ENCODE measurements at places on chromosomes 16 and 17. TPM values are rescaled to one million over a fixed set of nuclear protein-coding genes. Genes with fewer than 3 reads are reported as not detected.

DNA sequence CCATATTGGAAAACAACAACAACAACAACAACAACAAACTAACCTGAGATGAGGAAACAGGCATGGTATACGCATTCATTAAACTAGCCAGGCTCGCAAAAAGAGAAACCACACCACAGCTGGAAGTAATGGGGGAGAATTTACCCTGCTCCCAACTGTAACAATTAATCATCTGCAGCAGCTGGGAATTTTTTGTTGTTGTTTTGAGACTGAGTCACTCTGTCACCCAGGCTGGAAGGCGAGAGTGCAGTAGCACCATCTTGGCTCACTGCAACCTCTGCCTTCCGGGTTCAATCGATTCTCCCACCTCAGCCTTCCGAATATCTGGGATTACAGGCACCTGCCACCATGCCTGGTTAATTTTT is 16.3 kb downstream of the PRPSAP1 start:
- no peak for DNase-seq

The ARL6IP1 gene
- 388 TPM for total RNA-seq

DNA sequence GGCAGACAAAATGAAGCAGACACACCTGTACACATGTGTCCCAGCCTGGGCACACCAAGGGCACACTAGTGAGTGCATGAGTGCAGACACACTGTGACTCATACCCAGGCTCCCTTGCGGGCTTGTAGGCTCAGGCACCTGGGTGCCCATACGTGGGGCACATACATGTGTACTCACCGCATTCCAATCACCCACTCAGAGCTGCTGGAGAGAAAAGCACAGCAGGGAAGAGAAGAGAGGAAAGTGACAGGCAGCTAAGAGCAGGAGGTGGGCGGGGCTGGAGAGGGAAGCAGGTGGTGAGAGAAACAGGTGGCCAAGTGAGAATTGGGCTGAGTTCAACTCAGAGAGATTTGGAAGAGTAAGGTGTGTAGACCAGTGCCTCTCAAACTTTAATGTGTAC is 54.0 kb downstream of the TMEM132E start:
- DNase-seq, result no peak

The HYDIN gene
- total RNA-seq, result 1.9 TPM

GRCh38 chr17:55845385-55845784 is 94.5 kb downstream of the PCTP start:
- DNase-seq, result peak; percentile 32

GRCh38 chr17:74356646-74357465 is 4.8 kb downstream of the BTBD17 start:
- DNase-seq, result no peak

GRCh38 chr17:19278729-19279128 is 41.6 kb downstream of the EPN2 start:
- DNase-seq, result no peak

The PPY gene
- total RNA-seq, result not detected

The SLC13A2 gene
- total RNA-seq, result not detected

DNA sequence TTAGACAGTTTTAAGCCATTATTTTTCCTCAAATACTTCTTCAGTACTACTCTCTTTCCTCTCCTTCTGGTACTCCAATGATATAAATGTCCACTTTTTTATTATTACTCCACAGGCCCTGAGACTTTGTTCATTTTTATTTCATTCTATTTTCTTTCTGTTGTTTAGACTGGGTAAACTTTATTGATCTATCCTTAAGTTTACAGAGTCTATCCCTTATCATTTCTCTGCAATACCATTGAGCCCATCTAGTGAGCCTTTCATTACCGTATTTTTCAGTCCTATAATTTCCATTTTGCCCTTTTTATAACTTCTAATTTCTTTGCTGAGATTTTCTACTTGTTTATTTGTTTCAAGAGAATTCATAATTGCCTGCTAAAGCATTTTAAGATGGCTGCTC is 193.7 kb downstream of the TOX3 start:
- no peak for DNase-seq

DNA sequence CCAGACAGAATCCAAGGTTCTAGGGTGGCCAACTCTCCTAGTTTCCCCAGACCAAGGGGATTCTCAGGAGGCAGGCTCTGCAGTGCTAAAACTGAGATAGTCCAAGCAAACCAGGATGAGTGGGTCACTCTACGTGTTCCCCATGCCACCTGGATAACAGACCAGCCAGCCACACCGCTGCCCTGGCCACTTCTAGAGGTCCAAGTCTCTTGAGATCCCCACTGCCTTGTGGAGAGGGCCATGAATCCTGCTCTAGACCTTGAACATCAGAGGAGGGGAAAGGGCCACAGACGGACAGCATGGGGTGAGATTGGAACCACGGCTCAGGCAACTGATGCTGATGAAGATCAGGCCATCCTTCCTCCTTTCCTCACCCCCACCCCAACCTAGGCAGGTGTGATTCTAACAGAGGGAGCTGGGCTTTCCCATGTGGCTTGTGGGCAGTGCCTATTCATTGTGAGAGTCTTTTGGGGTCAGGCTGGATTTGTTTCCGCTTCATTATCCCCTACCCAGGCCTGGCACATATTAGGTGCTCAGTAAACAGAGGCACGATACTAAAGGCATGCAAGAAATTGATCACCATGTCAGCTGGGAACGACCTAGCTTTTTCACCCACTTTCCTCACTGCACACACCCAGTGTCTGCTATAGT is 16.8 kb upstream of the TVP23A start:
- no peak for DNase-seq

- DNase-seq, result no peak
Measured at GRCh38 chr16:53629607-53630312, 73.9 kb downstream of the RPGRIP1L start.

The LRRC45 gene
- 8.7 TPM for total RNA-seq

The NPB gene
- not detected for total RNA-seq

DNA sequence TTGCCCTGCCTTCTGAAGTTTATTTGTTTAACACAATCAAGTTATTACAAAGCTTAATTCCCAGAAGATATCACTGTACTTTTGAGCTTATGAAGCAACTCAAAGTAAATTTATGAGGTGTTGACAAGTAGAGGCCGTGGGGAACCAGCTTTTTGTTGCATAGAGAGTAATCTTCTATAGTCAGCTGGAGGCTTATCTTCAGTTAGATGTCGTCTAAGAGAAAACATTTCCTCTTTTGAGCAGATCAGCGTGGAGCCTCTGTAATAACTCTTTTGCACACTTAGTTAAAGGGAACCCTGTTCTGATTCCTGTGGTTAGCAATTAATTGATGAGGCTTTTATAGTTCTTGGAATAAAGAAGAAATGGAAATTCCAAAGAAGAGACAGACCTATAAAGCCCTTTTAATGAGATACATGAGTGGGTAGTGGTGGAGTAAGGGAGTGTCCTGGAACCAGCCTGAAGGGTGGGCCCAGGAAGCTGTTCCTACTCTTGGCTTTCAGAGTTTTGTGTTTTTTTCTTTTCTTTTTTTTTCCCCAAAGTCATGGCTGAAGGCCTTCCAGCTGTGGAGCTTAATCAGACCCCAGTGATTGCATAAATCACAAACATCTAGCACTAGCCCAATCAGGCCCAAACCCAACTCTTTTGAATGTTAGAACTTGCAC is 28.9 kb upstream of the MAP3K14 start:
- no peak for DNase-seq

DNA sequence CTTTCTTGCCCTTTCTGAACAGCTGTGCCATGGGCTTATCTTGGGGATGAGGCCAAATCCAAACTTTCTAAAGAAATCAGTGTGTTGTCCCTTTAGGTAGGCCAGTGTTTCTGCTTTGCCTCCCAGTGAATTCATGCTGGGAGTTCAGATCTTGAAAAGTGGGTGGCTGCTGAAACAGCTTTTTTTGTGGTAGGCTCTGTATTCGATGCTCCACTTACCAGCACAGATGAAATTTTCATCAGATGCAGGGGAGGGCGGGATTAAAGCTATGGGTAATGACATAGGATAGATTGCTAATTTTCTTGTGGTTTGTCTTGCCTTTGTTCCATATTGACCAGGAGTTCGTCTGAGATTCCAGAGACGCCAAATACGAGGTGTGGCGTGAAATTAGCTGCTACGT is 2.8 kb downstream of the SOCS7 start:
- no peak for DNase-seq

DNA sequence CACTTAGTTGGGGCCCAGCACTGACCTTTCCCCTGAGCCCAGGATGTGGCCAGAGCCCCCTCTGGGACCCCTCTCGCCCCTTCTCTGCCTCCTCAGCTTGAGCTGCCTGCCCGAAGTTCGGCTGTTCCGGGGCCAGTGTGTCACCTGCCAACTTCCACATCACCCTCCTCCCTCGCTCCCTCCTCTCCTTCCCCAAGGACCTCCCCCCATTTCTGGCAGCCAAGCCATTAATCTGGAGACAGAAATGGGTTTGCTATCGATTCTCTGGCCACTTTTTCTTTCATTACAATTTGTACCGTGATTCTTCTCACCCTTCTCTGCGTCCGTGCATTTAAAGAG is 8.8 kb upstream of the ADAM11 start:
- no peak for DNase-seq

The CCDC200 gene
- total RNA-seq, result not detected

DNA sequence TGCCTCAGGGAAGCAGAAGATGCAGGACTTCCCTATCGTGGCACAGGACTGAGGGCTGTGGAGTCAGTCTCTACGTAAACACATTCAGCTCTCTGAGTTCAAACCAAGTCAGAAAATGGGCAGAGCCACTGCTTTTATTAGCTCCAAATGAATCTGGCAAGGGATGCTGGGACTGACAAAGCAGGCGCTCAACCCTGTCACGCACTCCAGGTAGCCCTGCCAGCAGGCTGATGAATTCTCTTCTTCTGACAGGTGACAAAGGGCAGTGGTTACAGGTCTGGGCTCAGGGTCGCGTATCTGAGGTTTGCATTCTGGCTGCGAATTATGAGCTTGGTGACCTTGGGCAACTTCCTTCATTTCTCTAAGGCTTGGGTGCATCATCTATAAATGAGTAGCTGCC is 9.4 kb downstream of the RPH3AL start:
- no peak for DNase-seq

GRCh38 chr16:61820398-61820797 is 215.8 kb downstream of the CDH8 start:
- no peak for DNase-seq

GRCh38 chr17:75472119-75472518 is 15.7 kb downstream of the TMEM94 start:
- DNase-seq, result no peak

- DNase-seq, result peak; percentile 5
Measured at GRCh38 chr17:83136156-83136555, 56.7 kb downstream of the METRNL start.

The LCAT gene
- 23.4 TPM for total RNA-seq

GRCh38 chr16:51409001-51409675 is 258.1 kb upstream of the SALL1 start:
- DNase-seq, result no peak

- DNase-seq, result no peak
Measured at GRCh38 chr17:18315562-18315922, 449 bp downstream of the SMCR8 start.

The TUBB3 gene
- 38.4 TPM for total RNA-seq

GRCh38 chr17:57466521-57466920 is 210.2 kb downstream of the MSI2 start:
- no peak for DNase-seq

The CYGB gene
- total RNA-seq, result 11.2 TPM

The PLEKHG4 gene
- total RNA-seq, result 6.1 TPM

DNA sequence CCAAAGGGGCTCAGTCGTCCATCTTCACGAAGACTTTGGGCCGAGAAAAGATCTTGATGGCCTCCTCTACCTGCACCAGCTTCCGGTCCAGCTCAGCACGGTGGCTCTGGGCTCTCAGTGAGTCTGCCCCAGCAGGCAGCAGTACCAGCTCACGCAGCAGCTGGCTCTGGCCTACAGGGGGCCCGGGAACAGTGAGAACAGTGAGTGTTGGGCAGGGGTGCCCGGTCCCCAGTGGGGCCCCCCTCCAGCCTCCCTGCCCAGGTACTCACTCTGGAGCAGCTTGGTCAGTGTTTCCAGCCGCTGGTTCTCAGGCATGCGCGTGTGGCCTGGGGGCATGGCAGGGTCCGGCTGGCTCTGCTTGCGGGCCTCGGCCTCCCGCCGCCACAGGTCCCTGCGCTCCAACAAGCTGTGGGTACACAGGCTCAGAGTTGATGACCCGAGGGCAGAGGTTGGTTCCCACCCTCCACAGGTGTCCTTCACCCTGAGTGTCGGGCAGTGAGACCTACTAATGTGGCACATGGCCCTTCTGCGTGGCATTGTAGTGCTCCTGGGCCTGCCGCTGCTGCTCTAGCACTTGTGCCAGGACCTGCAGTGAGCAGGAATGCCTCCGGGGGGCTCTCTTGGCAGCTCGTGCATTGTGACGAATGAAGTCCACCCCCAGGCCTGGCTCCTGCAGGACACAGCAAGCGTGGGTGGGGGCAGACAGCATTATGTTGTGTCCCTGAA is 2.6 kb downstream of the PARD6A start:
- no peak for DNase-seq

The HIGD1B gene
- not detected for total RNA-seq

DNA sequence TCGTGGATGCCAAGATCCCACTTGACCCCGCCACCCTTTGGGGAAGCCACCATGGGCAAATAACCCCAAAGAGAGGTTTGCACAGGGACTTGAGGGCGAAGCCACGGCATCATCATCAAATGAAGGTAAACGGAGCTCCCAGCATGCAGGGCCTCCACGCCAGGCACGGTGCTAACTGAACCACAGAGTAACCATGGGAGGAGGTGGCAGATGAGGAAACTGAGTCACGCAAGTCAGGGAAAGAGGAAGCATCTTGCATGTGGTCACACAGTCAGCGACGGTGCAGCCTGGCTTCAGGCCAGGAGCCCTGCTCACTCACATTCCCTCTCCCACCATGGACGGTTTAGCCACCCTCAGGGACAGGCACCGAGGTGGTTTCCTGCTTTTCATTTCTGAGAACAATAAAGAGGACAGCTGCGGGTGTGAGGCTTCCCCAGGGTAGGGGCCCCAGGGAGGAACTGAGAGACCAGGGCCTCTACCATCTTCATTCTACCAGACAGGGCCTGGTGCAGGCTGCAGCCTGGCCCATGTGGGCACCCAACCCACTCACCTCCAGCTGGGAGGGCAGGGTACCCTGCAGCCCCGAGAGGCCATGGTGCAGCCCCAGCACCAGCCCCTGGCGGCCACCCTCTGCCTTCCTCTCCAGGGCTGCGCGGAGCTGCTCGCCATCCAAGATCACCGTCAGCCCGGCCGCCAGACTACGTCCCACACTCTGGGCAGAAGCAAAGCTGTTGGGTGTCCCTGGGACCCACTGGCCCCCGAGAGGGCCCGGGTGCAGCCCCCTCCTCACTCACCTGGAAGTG is 78.3 kb downstream of the RMI2 start:
- DNase-seq, result no peak
